ENCODE measurements at places on chromosomes 5 and 9.

DNA sequence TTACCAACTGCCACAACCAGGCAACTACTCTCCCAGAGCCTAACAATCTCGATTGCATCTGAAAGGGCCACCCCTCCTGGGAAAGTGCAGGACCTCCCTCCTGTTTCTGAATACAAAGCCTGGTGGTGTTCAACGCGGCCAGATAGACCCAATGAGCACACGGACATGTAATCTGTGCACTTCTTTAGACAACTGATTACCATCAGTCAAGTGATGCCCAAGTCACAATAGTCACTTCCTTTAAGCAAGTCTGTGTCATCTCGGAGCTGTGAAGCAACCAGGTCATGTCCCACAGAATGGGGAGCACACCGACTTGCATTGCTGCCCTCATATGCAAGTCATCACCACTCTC lies 739 bp downstream of the C9orf72 start:
- peak; percentile 65 for ATAC-seq

DNA sequence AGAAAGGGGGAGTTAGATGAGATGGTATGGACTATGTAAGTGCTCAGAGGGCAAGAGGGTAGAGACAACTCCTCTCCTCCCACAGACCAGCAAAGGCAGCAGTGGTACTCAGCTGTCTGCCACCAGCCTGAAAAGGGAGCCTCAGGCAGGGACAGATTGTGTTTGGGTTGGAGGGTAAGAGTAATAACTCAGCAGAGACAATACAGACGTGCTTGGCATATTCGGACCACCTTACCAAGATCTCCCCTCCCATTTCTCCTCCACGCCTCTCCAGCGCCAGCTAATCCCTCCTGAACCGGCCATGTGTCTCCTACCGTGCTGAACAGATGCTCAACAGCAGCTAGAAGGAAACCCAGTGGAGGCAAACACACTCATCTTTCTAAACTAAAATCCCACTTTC lies 180.8 kb downstream of the ASTN2 start:
- no peak for ATAC-seq

- ATAC-seq: no peak
These were observed 2.5 kb upstream of the PLAC8L1 start for GRCh38 chr5:146107901-146108300.

- ATAC-seq: no peak
These were observed 48.4 kb downstream of the ACTBL2 start for GRCh38 chr5:57434227-57434640.

DNA sequence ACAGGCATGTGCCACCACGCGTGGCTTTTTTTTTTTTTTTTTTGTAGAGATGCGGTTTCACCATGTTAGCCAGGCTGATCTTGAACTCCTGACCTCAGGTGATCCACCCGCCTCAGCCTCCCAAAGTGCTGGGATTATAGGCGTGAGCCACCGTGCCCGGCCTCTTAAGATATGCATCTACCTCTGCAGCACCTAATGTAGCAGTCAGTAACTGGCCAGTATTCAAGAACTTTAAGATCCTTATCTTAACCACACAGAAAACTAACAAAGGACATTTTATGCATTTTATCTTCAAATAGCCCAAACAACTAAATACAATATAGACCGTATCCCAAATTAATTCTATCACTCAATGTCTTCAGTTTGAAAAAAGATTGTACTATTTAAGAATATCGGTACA lies 618.7 kb downstream of the TLE1 start:
- ATAC-seq: no peak

- ATAC-seq: no peak
These were observed 617.9 kb downstream of the BNC2 start for GRCh38 chr9:16252616-16253015.

DNA sequence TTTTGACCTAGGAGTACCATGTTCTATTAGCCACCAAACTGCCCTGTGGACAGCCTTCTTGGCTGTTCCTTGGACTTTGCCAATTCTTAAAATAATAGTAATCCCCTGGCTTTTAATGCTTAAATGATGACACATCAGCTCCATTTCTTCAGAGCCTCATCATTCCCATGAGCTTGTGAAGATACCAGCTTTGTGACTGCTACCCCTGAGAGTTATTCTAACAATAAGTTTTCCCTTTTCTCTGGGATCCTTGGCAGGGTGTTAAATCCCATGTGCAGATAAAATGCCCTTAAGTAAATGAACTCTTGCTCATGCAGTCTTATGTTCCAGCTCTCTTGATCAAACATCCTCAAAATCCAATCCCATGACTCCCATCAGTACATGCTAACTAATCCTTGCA lies 415.3 kb downstream of the CETN3 start:
- no peak for ATAC-seq

DNA sequence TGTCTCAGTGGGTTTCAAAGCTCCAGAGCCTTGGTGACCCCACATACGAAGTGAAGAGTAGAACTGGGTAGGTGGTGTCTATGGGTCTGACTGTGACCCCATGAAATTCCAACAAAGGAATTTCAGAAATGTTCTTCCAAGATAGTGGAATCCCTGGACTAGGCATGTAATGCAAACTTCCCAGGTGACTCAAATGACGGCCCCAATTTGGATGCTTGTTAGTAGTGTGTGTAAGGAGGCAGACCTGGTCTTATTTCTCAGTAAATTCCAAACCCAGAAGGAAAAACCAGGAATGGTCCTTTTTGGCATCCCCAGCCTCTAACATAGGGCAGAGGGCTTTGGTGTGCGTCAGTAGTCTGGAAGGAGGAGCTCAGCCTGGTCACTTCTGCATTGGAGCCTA lies 43.6 kb upstream of the ABCA1 start:
- ATAC-seq: no peak

GRCh38 chr5:39137819-39138451 lies 63.7 kb upstream of the RICTOR start:
- peak; percentile 78 for ATAC-seq

GRCh38 chr5:132526974-132527564 lies 16.3 kb downstream of the IL5 start:
- no peak for ATAC-seq

- ATAC-seq: no peak
These were observed 87.1 kb upstream of the CPLX2 start for GRCh38 chr5:175784230-175784629.

GRCh38 chr5:111795142-111795541 lies 38.1 kb upstream of the NREP start:
- ATAC-seq: no peak

- ATAC-seq: no peak
These were observed 74.6 kb upstream of the ARRDC3 start for GRCh38 chr5:91457681-91458058.

GRCh38 chr5:62340392-62340791 lies 34.4 kb downstream of the KIF2A start:
- no peak for ATAC-seq

GRCh38 chr9:110241260-110241857 lies 14.9 kb downstream of the TXN start:
- ATAC-seq: peak; percentile 15

DNA sequence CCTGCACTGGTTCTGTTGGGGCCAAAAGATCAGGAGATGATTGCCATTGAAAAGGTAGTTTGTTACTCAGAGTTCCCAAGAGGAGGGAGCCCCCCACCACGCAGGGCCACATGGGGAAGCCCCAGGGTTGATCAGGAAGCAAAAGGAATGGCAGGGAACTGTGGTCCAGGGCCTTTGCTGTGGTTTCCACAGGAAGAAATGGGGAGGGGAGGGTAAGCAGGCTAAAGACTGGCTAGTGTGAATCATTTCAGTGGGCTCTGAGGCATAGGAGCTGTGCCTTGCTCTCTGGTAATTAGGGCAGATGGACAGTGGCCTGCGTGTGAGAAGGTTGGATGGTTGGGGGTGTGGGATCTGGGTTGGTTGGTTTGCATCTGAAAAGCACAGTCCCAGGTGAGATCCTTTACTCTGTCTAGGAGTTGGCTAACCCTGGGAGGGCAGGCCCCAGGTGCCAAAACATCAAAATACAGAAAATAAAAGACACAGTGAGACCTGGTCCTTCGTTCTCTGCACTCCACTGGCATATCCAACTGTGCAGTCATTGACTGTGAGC lies 66.1 kb downstream of the PTPDC1 start:
- ATAC-seq: no peak

DNA sequence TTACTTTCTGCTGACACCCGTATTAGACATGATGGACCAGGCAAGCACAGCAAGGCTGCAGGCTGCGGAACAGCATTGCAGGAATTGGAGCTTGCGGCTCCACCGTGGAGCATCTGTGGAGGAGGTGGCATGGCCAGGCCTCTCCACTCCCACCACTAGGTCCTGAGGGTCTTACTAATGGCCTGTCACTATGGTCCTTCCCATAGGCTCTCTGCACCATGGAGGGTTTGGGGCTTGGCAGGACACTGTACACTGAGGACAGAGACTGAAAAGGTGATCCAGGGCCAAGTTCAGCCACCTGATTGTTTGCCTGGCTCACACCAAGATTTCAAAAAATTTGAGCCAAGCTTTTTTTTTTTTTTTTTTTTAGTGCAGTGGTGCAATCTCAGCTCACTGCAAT lies 14.3 kb upstream of the ZBTB43 start:
- no peak for ATAC-seq

GRCh38 chr5:51657340-51658240 lies 274.3 kb downstream of the ISL1 start:
- ATAC-seq: no peak

- ATAC-seq: no peak
These were observed 213.1 kb upstream of the ACO1 start for GRCh38 chr9:32171339-32171738.

- no peak for ATAC-seq
These were observed 24.4 kb upstream of the CYFIP2 start for GRCh38 chr5:157241483-157241882.

GRCh38 chr5:88888848-88889188 lies 5.8 kb upstream of the MEF2C start:
- ATAC-seq: no peak

DNA sequence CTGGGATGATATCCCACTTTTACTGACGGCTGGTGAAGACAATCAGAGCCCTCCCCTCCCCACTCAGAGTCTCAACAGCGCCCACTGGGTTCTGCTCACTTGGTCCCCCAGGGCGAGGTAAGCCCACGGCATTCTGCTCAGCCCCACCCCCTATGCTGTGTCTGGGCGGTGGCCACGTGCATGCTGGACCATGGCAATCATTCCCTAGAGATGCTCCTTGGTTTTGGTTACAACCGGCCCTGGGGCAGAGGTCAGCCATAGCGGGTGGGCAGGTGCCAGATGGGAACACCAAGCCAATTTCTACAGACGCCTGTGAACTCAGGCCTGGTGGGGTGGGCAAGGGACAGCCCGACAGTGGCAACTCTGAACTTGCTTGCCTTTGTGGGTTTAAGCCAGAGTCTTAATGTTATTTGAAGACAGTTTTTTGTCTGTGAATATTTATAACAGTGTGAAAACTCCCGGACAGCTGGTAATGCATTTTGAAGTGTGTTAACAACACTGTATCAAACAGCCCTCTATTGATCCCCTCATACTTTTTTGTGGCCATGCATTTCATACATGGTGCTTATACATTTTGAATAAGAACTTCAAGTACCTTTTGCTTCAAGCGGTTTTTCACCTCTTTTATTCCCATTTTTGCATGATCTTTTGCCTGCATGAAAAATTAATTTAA lies 94.2 kb downstream of the CRB2 start:
- no peak for ATAC-seq

GRCh38 chr5:62168506-62169281 lies 137.3 kb upstream of the KIF2A start:
- ATAC-seq: no peak

GRCh38 chr5:77308154-77308960 lies 97.9 kb downstream of the PDE8B start:
- no peak for ATAC-seq

DNA sequence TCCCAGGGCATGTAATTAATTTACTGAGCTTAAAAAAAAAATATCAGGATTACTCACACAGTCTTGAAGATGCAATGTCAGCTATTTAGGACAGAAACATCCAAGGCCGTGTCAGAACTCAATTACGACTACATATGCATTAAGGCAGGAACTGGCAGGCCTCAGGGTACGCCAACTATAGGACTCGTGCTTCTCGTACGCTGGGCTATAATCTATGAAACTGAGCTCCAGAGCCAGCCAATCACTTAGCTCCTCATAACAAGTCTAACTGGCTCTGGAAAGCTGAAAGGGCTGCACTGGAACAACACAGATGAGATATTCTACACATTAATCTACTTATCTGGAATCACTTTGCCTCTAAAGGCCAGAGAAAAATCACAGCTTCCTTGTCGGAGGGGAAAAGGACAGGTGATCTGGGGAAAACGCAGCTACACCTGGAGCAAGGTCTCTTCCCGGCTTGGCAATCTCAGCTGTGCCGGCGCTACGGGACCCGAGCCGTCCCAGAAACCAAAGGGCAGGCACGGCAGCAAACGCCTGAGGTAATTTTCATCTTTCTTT lies 212.0 kb downstream of the DEPDC1B start:
- ATAC-seq: no peak

- ATAC-seq: no peak
These were observed 626 bp upstream of the FST start for GRCh38 chr5:53479590-53480415.

GRCh38 chr5:136522217-136522956 lies 157.0 kb upstream of the TRPC7 start:
- no peak for ATAC-seq

DNA sequence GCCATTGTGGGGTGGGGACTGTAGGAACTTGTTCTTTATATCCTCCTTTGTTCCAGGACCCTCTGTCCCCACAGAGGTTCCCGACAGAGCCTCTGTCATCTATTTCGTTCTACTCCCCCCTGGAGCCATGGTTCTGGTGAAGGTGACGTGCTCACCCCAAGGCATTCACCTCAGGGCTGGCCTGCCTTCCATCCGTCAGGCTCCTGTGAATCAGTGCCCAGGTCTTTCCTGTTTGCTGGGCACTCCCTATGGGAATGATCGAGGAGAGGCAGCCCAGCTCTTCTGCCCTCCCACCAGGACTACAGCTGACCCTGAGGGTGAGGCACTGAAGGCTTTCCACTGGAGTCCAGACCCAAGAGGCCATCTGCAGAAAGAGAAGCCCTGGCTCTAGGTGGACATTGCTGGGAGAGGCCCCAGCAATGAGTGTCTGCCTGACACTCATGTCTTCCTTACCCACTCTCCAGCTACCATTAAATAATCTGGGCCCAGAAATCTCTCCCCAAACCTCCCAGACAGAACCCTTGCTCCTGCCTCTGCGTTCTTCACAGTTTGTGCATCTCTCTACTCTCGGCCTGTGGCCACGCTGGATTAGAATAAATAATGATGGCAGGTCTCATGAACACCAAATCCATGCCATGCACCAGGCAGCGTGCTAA lies 214.2 kb downstream of the FSTL4 start:
- ATAC-seq: no peak

DNA sequence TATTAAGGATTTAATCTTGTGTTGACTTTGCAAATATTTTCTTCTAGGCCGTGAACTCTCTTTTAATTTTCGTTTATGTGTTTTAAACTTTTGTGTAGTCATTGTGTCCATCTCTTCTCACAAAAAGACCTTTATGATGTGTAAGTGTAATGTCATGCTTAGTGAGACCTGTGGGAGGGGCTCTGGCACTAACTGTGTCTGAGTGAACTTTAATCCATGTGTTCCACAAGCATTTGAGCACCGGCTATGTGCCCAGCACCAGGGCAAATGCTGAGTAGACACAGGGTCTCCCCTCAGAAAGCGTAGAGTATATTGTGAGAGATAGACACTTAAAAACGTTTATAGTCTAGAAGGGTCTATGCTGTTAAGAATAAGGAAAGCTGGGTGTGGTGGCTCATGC lies 272.6 kb upstream of the TUT7 start:
- ATAC-seq: no peak
